Melanocyte of skin (primary cell): ENCODE measurements at places on chromosomes 5 and 9. TPM values are rescaled to one million over a fixed set of nuclear protein-coding genes. Genes with fewer than 3 reads are reported as not detected.

FRMPD1 gene
- not detected in 2 replicates for total RNA-seq

UBLCP1 gene
- 35.8 and 54.5 TPM in 2 replicates for total RNA-seq

LCN2 gene
- total RNA-seq: not detected in 2 replicates

OR13C5 gene
- not detected in 2 replicates for total RNA-seq

RASGRF2 gene
- total RNA-seq: under 0.01 TPM in 2 replicates

IL7R gene
- 1.1 and 1.7 TPM in 2 replicates for total RNA-seq

AQP3 gene
- total RNA-seq: 0.77 TPM in 1 of 2 replicates, not detected in the other

PRDM9 gene
- not detected in 2 replicates for total RNA-seq

FGF1 gene
- 0.34 and 5.8 TPM in 2 replicates for total RNA-seq

SHISAL2B gene
- not detected in 2 replicates for total RNA-seq

ADAMTS6 gene
- total RNA-seq: 2.3 and 5.0 TPM in 2 replicates

GABRA6 gene
- total RNA-seq: not detected in 2 replicates

MEIKIN gene
- total RNA-seq: not detected in 2 replicates

ANKRD18A gene
- under 0.01 TPM in 1 of 2 replicates, not detected in the other for total RNA-seq

CXXC5 gene
- total RNA-seq: 7.0 and 19.0 TPM in 2 replicates

PTGES gene
- 0.77 and 5.0 TPM in 2 replicates for total RNA-seq

TEX48 gene
- not detected in 2 replicates for total RNA-seq

LECT2 gene
- total RNA-seq: not detected in 2 replicates

FOXD4L5 gene
- total RNA-seq: under 0.01 TPM in 2 replicates

NME5 gene
- total RNA-seq: 8.7 and 14.8 TPM in 2 replicates

ARL10 gene
- total RNA-seq: 7.9 and 9.5 TPM in 2 replicates

IFNE gene
- under 0.01 TPM in 1 of 2 replicates, not detected in the other for total RNA-seq

TTC39B gene
- total RNA-seq: 2.8 and 4.4 TPM in 2 replicates

PAX5 gene
- under 0.01 TPM in 1 of 2 replicates, not detected in the other for total RNA-seq

SOWAHA gene
- not detected in 2 replicates for total RNA-seq

ADAM19 gene
- total RNA-seq: 2.4 and 3.3 TPM in 2 replicates

SELENOP gene
- total RNA-seq: 3.3 TPM in 1 of 2 replicates, not detected in the other

MELK gene
- 60.3 and 64.6 TPM in 2 replicates for total RNA-seq

PLPP6 gene
- total RNA-seq: 7.6 and 9.3 TPM in 2 replicates

CENPP gene
- total RNA-seq: 6.3 and 13.7 TPM in 2 replicates

ANKRD31 gene
- under 0.01 and 0.36 TPM in 2 replicates for total RNA-seq

LTC4S gene
- total RNA-seq: not detected in 2 replicates

ALDOB gene
- total RNA-seq: not detected in 2 replicates

ORM1 gene
- not detected in 2 replicates for total RNA-seq

HSPA9 gene
- 371 and 390 TPM in 2 replicates for total RNA-seq

FOXI1 gene
- not detected in 2 replicates for total RNA-seq

GRXCR2 gene
- not detected in 2 replicates for total RNA-seq

LYRM7 gene
- total RNA-seq: 5.5 and 12.0 TPM in 2 replicates

TAF11L7 gene
- total RNA-seq: not detected in 2 replicates

TGFBR1 gene
- 61.3 and 85.6 TPM in 2 replicates for total RNA-seq

DAB2 gene
- 250 and 280 TPM in 2 replicates for total RNA-seq

JAKMIP2 gene
- under 0.01 and 1.9 TPM in 2 replicates for total RNA-seq

ACTBL2 gene
- total RNA-seq: under 0.01 TPM in 2 replicates

MYORG gene
- 0.67 and 0.77 TPM in 2 replicates for total RNA-seq

STKLD1 gene
- 2.0 and 2.9 TPM in 2 replicates for total RNA-seq

KCNT1 gene
- not detected in 2 replicates for total RNA-seq

MYOZ3 gene
- total RNA-seq: 0.34 and 0.36 TPM in 2 replicates

SLC25A2 gene
- not detected in 2 replicates for total RNA-seq
